ENCODE measurements at places on chromosomes 3 and 15.

GRCh38 chr3:184579513-184579912, 17.9 kb downstream of the EPHB3 start:
- no peak for DNase-seq

GRCh38 chr3:171351676-171352075, 108.5 kb downstream of the TNIK start:
- DNase-seq, result peak; percentile 17

DNA sequence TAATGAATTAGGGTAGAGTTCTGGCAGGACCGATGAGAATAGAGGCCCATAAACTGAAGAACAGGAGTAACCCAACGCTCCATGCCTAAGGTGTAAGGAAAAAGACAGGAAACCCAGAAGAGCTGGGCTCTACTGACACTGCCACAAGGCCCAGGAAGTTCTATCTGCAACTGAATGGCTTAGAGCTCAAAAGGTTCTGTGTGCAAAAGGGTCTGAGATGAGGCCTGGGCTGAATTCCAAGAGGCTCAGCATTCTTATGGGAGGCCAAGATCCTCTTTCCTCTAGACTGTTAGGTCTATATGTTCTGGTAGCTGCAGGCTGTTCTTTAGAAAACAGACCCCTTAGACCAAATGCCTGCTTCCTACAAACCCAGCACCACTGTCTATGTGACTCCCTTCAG, 30.5 kb upstream of the PRSS50 start:
- DNase-seq, result no peak

DNA sequence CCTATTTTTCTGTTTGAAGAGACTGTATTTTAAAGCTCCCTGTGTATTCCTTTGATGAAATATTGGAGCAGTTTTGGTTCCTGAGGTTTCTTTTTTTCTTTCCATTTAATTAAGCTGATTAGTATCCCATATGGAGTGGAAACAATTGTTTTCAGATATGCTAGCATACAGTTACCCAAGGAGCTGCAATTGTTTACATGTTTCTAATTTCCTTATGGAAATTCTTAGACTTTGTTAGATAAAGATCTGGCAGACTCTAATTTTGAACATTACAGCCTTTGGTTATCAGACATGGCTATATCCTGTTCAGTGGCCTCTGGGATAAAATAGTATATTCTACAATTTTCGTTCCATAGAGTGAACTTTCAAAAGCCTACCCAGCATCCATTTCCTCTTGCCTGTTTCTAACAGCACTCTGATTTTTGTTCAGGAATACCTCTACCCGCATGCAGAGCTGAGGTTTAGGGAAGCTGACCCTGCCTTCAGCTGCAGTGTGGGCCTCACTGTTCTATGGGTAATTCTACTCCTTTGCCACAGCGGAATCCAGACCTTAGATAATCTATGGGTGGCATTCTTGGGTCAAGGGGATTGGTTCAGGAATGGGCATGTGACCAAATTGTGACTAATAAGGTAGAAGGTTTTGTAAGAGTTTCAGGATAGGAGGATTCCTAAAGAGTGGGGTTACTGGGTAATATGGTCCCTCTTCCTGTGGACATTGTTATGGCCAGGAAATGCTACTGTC, 161.1 kb upstream of the ANKRD28 start:
- DNase-seq, result no peak

- DNase-seq, result no peak
These were observed 56.7 kb upstream of the UBE2Q2 start for GRCh38 chr15:75786575-75786947.

- DNase-seq, result no peak
These were observed 71.8 kb downstream of the OXNAD1 start for GRCh38 chr3:16336825-16337224.

DNA sequence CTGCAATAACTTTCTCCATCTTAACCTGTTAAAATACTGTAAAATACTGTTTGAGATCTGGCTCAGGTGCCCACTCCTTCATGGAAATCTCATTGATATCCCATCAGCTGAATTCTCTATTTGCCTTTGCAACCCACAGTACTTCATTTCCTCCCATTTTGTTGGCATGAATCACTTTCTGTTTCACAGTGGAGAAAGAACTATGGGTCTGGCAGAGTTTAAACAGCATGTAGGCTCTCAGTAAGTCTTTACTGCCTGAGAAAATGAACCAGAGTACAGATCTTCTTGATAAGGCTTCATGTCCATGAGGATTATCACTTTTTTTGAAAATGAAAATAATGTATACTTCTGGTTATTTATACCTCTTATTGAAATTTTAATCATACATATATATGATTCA, 245.9 kb downstream of the NAALADL2 start:
- no peak for DNase-seq

GRCh38 chr15:77632534-77633133, at the start of gene LINGO1:
LINGO1 (minus strand) TSS chr15:77632912; CDS start chr15:77632315, 597 bp downstream.
- DNase-seq, result no peak

- no peak for DNase-seq
These were observed 330.2 kb downstream of the TIGIT start for GRCh38 chr3:114624047-114624445.

DNA sequence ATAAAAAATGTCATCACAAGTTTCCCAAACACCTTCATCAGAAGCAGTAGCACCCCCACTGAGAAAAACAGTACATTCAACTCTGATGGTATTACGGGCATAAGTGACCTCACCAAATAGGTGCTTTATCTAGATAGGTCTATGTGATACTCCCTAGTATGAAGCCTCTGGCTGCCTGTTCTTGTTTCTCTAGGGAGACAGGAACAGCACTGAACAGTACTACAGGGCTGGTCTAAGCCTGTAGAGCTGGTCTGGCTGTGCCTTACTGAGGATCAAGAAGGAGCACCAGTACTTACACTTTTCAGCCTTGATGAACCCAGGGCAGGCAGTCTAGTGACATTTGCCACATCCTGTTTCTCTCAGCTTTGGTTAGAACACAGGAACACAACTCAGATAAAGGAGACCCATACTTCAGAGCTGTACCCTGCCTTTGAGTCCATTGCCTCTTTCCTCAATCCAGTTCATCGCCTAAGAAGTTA, 35.9 kb downstream of the OXNAD1 start:
- no peak for DNase-seq

- DNase-seq, result no peak
These were observed 18.6 kb downstream of the IQSEC1 start for GRCh38 chr3:13054341-13055285.

GRCh38 chr3:132317229-132317948, at the start of gene ACP3:
ACP3 (plus strand) TSS chr3:132317407; CDS start chr3:132317457, 50 bp downstream.
- no peak for DNase-seq

GRCh38 chr15:42080186-42080918, 14.0 kb downstream of the PLA2G4D start:
- no peak for DNase-seq

DNA sequence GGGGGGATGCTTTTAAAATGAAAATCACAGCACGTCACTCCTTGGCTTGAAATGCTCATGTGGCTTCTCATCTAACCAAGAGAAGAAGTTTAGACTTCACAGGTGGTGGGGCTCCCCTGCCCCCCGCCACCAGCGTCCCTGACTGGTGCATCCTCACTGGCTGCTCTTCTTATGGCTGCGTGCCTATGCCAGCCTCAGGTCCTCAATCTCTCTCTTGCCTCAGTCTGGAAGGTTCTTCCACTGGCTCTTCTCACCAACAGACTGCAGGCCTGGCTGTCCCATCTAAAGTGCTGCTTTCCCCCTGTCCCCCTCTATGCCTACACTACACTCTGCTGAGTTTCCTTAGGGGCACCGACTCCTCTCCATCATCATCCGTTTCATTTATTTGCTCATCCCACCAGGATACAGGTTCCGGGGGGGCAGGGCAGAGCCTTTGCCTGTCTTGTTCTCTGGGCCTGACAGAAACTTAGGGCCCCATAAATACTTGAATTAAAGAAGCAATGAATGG, 20.6 kb downstream of the ABTB1 start:
- DNase-seq, result no peak

- no peak for DNase-seq
These were observed 571.8 kb downstream of the TUSC7 start for GRCh38 chr3:117281371-117281770.

- no peak for DNase-seq
These were observed 135.1 kb downstream of the TMCO5A start for GRCh38 chr15:38069511-38070011.

DNA sequence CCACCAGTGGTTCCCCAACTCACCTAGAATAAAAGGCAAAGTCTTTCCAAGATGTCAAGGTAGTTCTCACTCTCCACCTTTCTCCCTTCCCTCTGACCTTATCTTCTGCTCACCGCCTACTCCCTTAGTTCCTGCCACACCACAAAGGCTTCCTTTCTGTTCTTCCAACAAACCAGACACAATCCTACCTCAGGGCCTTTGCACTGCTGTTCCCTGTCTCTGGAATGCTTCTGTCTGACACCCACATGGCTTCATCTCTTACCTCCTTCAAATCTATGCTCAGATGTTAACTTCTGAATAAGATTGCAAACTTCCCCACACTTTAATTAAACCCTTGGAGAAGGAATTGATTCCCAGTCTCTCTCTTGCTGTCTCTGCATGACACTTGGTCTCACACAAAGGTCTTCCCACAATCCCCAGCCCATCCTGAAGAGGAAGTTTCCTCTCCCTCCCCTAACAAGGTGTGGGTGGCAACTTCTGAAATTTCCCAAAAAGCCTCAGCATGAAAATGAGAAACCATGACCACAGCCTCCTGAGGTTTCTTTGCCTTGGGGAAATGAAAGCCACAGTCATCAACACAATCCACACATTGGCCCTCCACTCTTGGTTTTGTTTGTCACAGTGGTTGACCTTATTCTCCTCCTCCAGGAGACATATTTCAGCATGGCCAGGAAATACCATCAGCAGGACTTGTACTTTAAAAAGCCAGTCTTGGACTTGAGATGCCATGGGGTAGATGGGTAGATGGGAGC, 3.0 kb upstream of the RYK start:
- DNase-seq, result no peak

- DNase-seq, result no peak
These were observed 291.8 kb upstream of the GBE1 start for GRCh38 chr3:82053236-82053635.

GRCh38 chr15:94704421-94704820, 473.1 kb downstream of the MCTP2 start:
- no peak for DNase-seq

GRCh38 chr15:78873793-78874765, 1.4 kb downstream of the MORF4L1 start:
- peak; percentile 25 for DNase-seq

GRCh38 chr3:21954709-21955108, 203.7 kb upstream of the ZNF385D start:
- DNase-seq, result no peak

DNA sequence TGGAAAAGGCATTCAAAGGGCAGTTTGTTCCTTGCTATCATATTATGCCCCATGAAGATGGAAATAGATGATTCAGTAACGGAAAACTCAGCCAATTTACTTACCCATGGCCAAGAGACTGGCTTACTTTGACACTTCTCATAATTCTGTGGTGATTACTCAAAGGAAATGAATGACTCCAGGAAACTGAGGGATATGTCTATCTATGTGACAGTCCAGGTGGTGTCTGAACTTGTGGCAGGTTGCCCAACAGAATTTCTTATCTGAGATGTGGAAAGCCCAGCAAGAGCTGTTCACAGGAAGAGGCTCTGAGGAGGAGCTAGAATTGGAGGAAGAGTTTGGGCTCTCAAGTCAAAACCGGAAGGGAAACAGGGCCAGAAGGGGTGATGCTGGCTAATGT, 91.2 kb downstream of the KCNAB1 start:
- no peak for DNase-seq

- DNase-seq, result no peak
These were observed 70.2 kb downstream of the FMN1 start for GRCh38 chr15:33124279-33124678.

DNA sequence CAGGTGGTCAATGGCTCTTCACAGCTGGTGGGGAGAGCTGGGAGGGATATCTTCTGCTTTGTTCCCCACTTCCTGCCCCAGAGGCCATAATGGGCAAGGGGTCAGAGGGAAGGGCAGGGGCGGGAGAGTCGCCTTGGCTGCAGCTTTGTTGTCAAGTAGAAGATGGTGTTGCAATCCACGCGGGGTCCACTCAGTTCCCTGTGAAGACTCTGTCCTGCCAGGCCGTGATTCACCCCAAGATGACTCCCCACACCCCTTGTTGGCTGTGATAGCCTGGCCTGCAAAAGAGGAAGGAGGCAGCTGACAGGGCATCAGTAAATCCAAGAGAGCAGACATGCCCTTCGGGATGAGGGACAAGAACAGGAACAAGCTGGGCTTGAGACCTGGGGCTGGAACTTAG, 6.9 kb downstream of the GALNT15 start:
- no peak for DNase-seq

GRCh38 chr3:48851407-48851806, 3.7 kb upstream of the PRKAR2A start:
- no peak for DNase-seq

DNA sequence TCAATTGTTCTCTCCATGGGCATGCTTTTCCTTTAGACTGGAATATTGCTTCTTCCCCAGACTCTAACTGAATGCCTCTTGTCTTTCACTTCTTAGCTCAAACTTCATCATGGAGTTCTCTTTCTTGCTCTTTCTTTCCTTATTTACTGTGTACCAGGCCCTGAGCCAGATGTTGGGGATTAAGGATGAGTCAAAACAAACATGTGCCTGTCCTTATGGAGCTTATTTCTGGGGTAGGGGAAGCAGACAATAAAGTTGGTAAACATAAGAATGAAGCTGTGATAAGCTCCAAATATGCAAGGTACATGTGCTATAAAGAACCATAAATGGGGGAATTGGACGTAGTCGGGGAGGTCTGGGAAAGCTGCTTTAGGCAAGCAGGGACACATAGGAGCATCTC, 145.8 kb downstream of the ALDH1A2 start:
- no peak for DNase-seq

DNA sequence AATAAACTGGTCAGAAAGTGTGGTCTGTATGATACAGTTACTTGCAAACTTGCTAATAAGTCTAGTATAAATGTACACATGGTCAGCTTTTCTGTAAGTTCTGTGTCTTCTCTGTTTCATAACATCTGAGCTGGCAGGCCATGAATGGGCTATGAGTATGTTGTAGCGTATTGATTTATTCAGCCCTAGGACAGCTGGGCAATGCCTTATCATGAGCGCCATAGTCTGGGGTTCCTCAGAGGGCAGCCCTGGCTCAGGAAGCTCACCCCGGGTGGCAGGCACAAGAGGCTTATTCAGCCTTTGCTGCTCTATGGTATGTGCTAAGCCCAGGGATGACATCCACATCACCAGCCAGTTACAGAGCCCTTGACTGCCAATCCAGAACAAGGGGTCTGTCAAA, 50.7 kb upstream of the CCR2 start:
- DNase-seq, result no peak

DNA sequence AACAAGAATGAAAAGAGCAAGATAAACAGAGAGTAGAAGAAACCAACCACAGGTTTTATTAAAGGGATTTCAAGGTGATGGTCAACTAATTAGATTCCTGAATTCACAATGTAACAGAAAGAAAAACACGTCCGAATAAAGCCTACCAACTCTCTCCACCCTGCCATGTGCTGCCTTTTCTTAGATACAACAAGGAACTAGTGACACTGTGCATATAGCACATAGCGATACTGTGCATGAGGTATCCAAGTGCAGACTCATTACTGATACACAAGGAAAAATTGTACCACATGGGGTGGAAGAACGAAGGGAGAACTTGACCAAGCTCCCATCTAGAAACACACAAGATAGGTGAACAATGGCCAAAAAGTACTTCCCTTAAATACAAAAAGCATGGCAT, 154.6 kb downstream of the MAGI1 start:
- DNase-seq, result no peak

Data from NCI-H187 (cell line).